AG10803 (cell line): ENCODE measurements at places on chromosomes 2 and 18.

DNA sequence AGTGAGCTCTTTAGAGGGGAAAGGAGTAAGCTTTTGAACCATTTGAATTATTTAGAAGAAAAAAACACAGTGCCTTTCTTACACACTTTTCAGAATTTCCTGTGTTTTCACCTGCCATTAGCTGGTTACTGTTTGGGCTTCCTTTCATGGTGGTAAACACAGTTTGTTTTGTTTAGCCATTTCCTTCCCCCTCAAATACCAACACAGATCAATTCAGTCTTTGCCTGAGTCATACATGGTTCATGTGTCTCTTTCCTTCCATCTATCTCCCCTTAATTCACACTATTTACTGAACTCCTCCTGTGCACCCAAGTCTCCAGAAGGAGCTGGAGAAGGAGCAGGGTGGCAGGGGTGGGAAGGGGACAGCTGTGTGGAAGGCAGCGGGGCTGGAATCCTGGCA lies 45.0 kb downstream of the TCF7L1 start:
- DNase-seq, result no peak

DNA sequence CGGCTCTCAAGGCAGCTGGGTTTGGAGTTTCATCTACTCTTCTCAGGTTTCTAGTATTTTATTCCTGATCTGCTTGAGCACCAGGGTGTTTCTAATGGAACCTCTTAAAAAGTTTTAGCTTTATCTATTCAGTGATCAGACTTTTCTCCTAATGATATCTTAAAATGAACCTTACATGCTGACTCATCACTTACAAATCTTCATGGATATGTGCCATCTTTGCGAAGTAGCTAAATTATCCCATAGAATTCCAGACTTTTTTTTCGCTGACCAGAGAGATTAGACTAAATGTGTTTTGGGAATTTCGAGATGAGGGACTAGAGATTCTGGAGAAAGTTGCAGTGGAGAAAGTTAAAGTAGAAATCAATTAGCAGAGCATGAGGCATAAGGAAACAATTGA lies 401.0 kb downstream of the GRB14 start:
- no peak for DNase-seq

- DNase-seq, result no peak
Measured at GRCh38 chr2:42178335-42178734, 9.2 kb downstream of the EML4 start.

- DNase-seq, result no peak
Measured at GRCh38 chr2:240392948-240393830, 42.3 kb upstream of the GPC1 start.

- DNase-seq, result no peak
Measured at GRCh38 chr18:67735506-67735905, 219.0 kb upstream of the DSEL start.

DNA sequence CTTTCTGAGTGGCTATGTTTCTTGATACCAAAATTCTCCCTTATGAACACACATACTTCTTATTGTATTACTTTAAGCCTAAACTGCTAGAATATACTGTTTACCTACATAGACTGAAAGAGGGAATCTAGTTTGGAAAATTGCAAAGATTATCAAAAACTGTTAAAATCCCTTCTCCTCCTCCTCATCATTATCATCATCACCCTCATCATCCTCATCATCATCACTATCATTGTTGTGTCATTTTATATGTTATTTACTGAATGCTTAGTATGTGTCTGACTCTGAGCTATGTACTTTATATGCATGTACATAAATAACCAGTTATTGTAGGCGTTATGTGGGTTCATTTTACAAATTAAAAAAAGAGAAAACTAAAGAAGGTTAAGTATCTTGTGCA lies 19.6 kb upstream of the LRP1B start:
- DNase-seq, result no peak

- DNase-seq, result no peak
Measured at GRCh38 chr2:69597105-69597504, 46.4 kb downstream of the AAK1 start.

DNA sequence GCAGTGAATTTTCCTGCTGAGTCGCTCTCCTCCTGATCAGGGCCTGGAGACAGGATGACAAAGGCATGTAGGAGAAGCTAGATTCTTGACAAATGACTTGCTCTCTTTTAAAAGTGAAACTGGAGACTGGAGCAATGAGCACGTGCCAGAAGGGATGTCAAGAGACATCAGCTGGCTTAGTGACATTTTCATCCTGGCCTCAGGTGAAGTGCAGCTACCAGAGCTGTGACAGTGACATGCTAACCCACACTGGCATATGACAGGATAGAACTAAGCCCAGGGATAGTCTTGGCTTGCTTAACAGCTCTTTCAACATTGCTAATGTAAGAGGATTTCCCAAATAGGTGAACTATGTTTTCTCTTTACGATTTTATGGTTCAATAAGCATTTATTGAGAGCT lies 757.5 kb upstream of the DDX18 start:
- no peak for DNase-seq

GRCh38 chr2:29729401-29729800 lies 192.0 kb downstream of the ALK start:
- peak; percentile 3 for DNase-seq

GRCh38 chr2:36290306-36290856 lies 65.2 kb upstream of the CRIM1 start:
- DNase-seq, result peak; percentile 80

- peak; percentile 56 for DNase-seq
Measured at GRCh38 chr18:43271593-43272432, 5.5 kb downstream of the SYT4 start.

GRCh38 chr18:10235661-10235952 lies 218.8 kb upstream of the APCDD1 start:
- DNase-seq, result no peak

- no peak for DNase-seq
Measured at GRCh38 chr2:871175-871727, 79.4 kb upstream of the SNTG2 start.

- DNase-seq, result no peak
Measured at GRCh38 chr2:48551548-48551947, 21.6 kb downstream of the STON1 start.

GRCh38 chr18:79496237-79496977 lies 100.7 kb downstream of the NFATC1 start:
- DNase-seq, result no peak

- no peak for DNase-seq
Measured at GRCh38 chr2:113878743-113879142, 11.1 kb upstream of the ACTR3 start.

GRCh38 chr2:4515871-4516761 lies 812.7 kb downstream of the DCDC2C start:
- DNase-seq, result no peak

DNA sequence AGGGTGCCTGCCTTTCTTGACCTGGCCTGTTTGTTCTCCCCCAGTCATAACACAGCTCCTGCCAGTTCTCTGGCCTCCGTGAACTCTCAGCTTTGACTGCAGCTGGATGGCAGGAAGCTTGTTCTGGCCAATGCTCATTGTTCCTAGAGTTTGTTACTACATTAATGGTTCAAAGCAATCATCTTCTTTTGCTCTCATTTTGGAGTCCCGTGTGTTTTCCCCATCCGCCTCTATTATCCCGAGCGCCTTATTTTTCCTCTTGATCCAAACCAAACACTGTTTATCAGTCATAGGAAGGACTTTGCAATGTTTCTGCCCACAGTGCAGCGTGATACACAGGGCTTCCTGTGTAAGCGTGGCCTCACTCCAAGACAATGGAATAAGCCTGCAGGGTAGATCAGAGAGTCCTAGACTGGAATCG lies 184.3 kb upstream of the APCDD1 start:
- DNase-seq, result peak; percentile 34

- DNase-seq, result no peak
Measured at GRCh38 chr2:159292157-159292556, 5.7 kb upstream of the WDSUB1 start.

DNA sequence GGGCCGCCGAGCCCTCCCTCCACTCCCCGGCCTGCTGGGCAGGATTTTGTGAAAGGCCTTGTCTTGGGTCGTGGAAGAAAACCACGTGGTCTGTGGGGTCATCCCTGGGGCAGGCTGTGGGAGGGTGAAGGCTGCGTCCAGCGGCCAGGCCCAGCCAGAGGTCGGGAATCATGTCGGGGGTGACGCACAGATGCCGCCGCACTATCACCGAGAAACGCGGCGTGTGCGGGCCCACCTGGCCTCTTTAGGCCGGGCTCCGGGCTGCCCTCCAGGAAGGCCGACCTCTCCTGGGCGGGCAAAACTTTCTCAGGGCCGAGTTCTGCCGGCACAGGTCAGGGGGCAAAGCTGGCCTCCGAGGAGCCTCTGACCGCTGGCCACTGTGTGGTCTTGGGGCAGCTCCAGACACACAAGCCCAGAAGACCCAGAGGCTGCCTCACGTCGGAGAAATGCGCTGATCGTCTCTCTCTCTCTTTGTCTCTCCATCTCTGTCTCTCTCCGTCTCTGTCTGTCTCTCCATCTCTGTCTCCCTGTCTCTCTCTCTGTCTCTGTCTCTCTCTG lies 28.4 kb downstream of the NFATC1 start:
- DNase-seq, result no peak

DNA sequence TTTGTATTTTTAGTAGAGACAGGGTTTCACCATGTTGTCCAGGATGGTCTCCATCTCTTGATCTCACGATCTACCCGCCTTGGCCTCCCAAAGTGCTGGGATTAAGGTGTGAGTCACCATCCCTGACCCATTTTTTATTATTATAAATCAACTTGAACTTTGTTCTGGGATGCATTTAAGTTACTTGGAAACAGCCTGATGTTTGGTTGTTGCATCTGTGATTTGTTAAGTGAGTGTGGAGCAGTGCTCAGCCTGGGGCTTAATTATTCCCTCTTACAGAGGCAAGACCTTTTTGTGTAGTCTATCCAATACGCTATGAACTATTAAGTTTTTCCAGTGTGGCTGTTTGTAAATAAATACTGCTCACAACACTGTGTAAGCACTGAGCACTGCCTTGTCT lies 32.6 kb downstream of the MTA3 start:
- peak; percentile 18 for DNase-seq
